ENCODE measurements at places on chromosomes 3 and 15.
A peak's percentile ranks its signal among the peaks of the same experiment; 100 is the strongest.

GRCh38 chr15:74543583-74543982 is 2.6 kb downstream of the ARID3B start:
- no peak for DNase-seq

DNA sequence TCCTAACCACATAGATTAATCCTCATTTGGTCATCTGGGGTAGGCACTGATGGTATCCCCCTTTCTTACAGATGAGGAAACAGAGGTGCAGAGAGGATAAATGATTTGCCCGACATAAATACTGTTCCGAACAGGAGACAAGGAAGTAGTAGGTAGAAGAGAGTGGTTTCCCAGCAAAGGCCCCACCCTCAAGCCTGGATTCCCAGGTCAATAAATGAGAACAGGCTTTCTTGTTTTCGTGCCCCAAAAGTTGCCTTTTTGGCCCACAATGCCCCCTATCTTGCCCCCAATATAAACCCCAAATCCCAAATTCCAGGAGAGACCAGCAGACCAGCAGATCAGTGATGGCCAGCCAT is 125.5 kb upstream of the PRR20G start:
- DNase-seq = no peak

- DNase-seq = no peak
These were observed 25.9 kb upstream of the CRYBG3 start for GRCh38 chr3:97795951-97796350.

DNA sequence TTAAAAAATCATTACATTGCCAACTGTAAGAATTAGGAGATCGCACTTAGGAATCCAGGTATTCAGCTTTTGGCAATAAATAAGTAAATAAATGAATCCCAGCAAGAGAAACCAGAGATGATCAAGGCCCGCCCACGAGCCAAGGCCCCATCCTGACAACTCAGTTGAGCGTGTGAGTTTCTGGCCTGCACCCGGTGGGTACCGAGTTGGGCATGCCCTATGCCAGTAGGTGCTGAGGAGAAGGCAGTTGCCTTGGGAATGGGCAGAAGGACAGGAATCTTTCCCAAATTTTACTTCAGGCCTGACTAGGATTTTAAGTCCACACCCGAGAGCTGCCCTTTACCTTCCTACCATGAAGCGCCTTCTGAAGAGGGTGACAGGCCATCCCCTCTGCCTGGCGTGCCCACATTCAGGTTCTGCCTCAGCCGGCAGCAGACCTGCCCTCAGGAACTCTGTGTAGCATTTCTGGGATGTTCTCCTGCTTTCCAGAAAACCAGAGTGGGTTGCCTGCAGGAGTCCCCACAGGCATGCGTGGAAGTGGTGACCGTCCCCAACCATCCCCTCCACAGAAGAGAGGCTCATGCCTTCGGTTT is 99.3 kb upstream of the ALDH1A3 start:
- peak; percentile 0 for DNase-seq

GRCh38 chr3:129005526-129006303 is 4.6 kb downstream of the EFCC1 start:
- DNase-seq = no peak

Measured in Daoy (cell line).